ENCODE measurements at places on chromosomes 11 and 22.

- no peak for DNase-seq
Measured at GRCh38 chr22:50730013-50730891, 7.8 kb upstream of the ACR start.

- no peak for DNase-seq
Measured at GRCh38 chr22:37187891-37188761, at the start of gene C1QTNF6. TSS of gene C1QTNF6 (minus strand) at chr22:37188247. CDS start at chr22:37188213, 34 bp downstream.

DNA sequence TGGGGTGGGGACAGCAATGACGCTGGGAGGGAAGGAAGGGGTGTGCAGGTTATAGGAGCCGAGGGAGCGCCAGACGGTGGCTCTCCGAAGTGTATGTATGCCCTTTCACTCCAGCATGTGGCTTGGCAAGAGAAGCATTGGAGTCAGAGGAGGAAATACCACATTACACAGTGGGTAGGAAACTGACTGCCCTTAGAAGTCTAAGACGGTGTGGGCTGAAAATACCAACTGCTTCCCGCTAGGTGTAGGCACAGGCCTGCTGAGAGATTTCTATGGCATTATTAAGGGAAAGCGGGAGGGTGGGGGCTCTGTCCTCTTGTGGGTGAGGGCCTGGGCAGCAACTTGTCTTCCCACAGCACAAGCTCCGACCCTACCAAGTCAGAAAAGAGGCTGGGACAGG is 44.7 kb downstream of the CACNG2 start:
- DNase-seq, result no peak

GRCh38 chr11:109960831-109961230 is 132.4 kb upstream of the ZC3H12C start:
- no peak for DNase-seq

- no peak for DNase-seq
Measured at GRCh38 chr22:42596863-42597530, 17.7 kb downstream of the POLDIP3 start.

GRCh38 chr11:12185914-12186313 is 75.5 kb downstream of the MICAL2 start:
- peak; percentile 72 for DNase-seq

DNA sequence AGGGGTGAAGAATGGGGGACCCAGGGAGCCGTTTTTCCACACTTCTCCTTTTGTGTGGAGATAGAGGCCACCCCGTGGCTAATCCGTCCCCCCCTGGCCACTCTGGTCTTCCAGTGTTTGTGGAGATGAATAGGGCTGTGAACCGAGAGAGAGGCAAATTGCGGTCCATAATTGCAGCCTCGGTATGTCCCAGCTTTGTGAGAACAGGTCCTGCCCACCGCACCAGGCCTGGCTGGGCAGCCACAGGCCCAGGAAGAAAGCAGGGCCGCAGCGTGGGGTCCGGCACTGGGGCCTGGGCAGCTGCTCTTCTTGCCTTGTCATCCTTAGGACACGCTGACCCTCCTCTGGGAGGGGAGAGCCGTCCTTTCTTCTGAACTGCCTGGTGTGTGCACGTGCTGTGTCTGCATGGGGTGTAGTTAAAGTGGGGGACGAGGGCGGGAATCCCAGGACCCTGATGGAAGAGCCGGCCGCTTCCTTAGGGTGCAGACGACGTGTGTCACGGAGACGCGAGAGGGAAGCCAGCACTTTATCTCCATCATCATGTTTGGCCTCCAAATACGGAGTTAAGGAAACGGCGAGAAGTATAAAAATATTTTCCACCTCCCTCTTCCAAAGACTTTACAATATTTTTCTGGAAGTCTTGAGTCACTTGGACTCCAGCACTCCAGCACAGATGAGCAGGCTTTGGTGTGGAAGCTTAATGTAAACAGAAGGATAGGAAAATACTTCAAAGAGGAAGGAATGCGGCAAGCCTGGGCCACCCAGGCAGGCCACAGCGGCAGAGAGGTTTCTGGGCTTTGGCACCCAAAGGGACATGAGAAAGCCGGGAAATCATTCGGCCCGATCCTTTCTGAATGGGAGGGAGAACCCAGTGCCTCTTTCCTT is 1248.4 kb downstream of the BRD1 start:
- no peak for DNase-seq

- DNase-seq, result no peak
Measured at GRCh38 chr11:14374922-14375830, 16.2 kb upstream of the RRAS2 start.

DNA sequence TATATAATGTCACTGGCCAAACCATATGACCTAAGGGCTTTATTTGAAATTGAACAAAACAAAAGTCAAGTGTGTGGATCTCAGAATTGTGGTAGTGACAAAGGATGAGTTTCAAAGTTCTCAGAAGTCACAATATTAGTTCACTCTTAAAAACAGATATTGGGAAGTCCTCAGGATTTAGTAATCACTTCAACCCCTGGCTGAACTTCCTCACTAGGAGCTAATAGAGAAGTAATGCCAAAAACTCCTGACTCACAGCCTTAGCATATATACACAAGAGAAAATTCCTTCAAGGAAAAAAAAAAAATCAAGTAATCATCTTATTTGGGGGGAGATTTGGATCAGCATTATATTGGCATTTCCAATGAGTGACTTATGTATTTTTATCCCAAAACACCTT is 75.6 kb upstream of the APOA1 start:
- no peak for DNase-seq

DNA sequence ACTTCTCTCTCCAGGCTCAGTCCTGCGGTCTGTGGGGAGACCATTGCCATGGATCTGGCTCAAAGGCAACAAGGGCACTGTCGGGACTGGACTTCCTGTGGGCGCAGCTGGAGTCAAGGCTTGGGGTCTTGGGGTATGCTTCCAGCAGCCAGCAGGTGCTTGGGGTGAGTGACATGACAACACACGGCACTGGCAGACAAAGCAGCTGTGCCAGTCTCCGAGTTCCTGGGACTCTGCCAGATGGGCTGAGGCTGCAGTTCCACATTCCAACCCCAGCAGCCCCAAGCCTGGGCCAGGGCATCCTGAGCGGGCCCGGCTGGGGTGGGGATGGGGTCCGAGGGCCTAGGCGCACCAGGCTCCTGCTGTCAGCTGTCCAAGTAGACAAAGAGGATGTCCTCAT is 12.3 kb downstream of the GUCD1 start:
- no peak for DNase-seq

GRCh38 chr22:32994041-32994830 is 63.9 kb downstream of the SYN3 start:
- no peak for DNase-seq
